Gastrocnemius medialis (tissue), 4 donors: ENCODE measurements at places on chromosomes 4 and X. TPM values are rescaled to one million over a fixed set of nuclear protein-coding genes. Genes with fewer than 3 reads are reported as not detected.

FGD1 gene
- 1.0 TPM for total RNA-seq

SNCA gene
- 1.1 TPM for total RNA-seq

SPANXD gene
- not detected for total RNA-seq

GC gene
- total RNA-seq = 9.8 TPM

- H3K27me3 ChIP-seq = no peaks in the 10 kb centered on the region
- H3K4me1 ChIP-seq = no peaks in the 10 kb centered on the region
- H3K4me3 ChIP-seq = no peak overlapping the region
Measured at GRCh38 chr4:105548483-105548882, 3.9 kb upstream of the ARHGEF38 start.

GRCh38 chrX:69968950-69969349 lies 80.8 kb downstream of the AWAT2 start:
- H3K4me1 ChIP-seq = no peaks in the 10 kb centered on the region
- no peak overlapping the region for H3K4me3 ChIP-seq
- H3K27ac ChIP-seq = no peak overlapping the region
- no peak for DNase-seq

- no peaks in the 10 kb centered on the region for H3K36me3 ChIP-seq
- peak; percentile 8 for DNase-seq
- no peaks in the 10 kb centered on the region for H3K27me3 ChIP-seq
- no peak overlapping the region for H3K27ac ChIP-seq
Measured at GRCh38 chrX:22950269-22951266, 49.2 kb upstream of the DDX53 start.

GRCh38 chr4:153901220-153901619 lies 112.3 kb upstream of the SFRP2 start:
- no peak overlapping the region for H3K27ac ChIP-seq
- no peak for DNase-seq
- no peaks in the 10 kb centered on the region for H3K27me3 ChIP-seq
- H3K36me3 ChIP-seq = no peaks in the 10 kb centered on the region
- no peak overlapping the region for H3K4me3 ChIP-seq

GRCh38 chr4:142404191-142404611 lies 441.9 kb downstream of the INPP4B start:
- no peaks in the 10 kb centered on the region for H3K36me3 ChIP-seq
- H3K27me3 ChIP-seq = no peaks in the 10 kb centered on the region
- peak overlapping the region; percentile 57 for H3K4me3 ChIP-seq
- DNase-seq = peak; percentile 41

DNA sequence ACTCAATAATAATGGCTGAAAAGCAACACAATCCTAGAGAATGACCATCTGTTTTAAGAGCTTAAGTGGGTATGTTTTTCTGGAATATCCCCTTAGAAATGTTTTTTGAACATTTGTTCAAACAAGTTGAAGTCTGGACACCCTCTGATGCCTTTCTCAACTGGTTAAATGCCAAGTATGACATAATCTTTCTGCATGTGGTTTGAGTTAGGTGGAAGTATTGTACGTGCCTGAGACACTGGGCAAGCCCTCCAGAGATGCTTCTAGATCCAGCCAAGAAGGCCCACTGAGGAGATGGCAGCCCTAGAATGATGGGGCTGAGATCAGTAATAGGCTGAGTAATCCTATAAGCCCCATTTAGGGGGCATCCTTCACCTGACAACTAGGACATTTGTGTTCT lies 493.1 kb downstream of the MAGEE1 start:
- no peak overlapping the region for H3K27ac ChIP-seq
- H3K27me3 ChIP-seq = no peaks in the 10 kb centered on the region
- no peaks in the 10 kb centered on the region for H3K4me1 ChIP-seq
- H3K36me3 ChIP-seq = no peaks in the 10 kb centered on the region
- H3K4me3 ChIP-seq = no peak overlapping the region

DNA sequence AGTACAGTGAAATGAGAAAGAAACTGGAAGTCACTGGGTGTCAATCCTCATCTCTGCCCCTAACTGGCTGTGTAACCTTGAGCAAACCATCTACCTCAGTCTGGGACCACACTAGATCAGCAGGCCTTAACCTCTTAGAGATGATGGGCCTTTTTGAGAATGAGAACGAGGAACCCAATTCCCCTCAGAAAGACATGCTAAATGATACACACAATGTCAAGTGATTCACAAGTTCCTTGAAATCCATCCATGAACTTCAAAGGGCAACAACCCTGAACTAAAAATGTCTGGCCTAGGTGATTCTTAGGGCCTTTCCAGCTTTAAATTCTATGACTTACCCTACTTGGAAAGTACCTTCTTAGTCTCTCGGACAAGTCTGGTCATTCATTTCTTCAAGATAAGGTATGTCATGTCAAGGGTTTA lies 47.4 kb downstream of the ACSL4 start:
- H3K36me3 ChIP-seq = no peaks in the 10 kb centered on the region
- no peaks in the 10 kb centered on the region for H3K4me1 ChIP-seq
- DNase-seq = no peak
- no peak overlapping the region for H3K4me3 ChIP-seq

GRCh38 chrX:128106630-128107029 lies 54.4 kb upstream of the ACTRT1 start:
- no peak overlapping the region for H3K4me3 ChIP-seq
- no peaks in the 10 kb centered on the region for H3K4me1 ChIP-seq

DNA sequence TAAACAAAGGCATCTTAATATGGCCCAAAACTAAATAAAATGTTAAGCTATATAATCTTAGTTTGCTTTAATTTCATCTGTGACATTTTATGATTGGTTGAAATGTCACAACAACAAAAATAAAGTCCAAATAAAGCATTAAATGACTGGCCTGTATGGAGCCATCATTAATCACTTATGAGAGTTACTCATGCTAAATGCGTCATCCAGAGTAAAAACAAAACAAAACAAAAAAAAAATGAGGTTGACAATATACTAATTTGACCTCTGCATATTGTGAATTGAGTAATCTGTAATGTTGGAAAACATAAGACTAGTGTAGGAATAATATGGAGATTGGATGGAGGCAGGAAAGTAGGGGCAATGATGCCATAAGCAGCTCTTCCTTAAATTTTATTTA lies 139.7 kb downstream of the MAPK10 start:
- no peak overlapping the region for H3K27ac ChIP-seq
- no peaks in the 10 kb centered on the region for H3K4me1 ChIP-seq
- H3K36me3 ChIP-seq = no peaks in the 10 kb centered on the region
- H3K27me3 ChIP-seq = no peaks in the 10 kb centered on the region
- no peak overlapping the region for H3K4me3 ChIP-seq
- DNase-seq = no peak

GRCh38 chr4:119151161-119151560 lies 15.5 kb downstream of the MYOZ2 start:
- H3K27ac ChIP-seq = peak overlapping the region; percentile 62
- H3K4me3 ChIP-seq = no peak overlapping the region
- no peaks in the 10 kb centered on the region for H3K36me3 ChIP-seq
- H3K27me3 ChIP-seq = no peaks in the 10 kb centered on the region
- DNase-seq = no peak

- no peaks in the 10 kb centered on the region for H3K36me3 ChIP-seq
- no peaks in the 10 kb centered on the region for H3K27me3 ChIP-seq
Measured at GRCh38 chrX:13448941-13449340, 120.5 kb upstream of the EGFL6 start.

- no peak overlapping the region for H3K4me3 ChIP-seq
- no peak overlapping the region for H3K27ac ChIP-seq
- no peaks in the 10 kb centered on the region for H3K27me3 ChIP-seq
- DNase-seq = no peak
Measured at GRCh38 chr4:71029504-71029903, 36.1 kb downstream of the DCK start.

GRCh38 chrX:22634083-22634482 lies 361.4 kb downstream of the CBLL2 start:
- no peaks in the 10 kb centered on the region for H3K27me3 ChIP-seq
- H3K36me3 ChIP-seq = no peaks in the 10 kb centered on the region
- no peak overlapping the region for H3K4me3 ChIP-seq
- no peak for DNase-seq

DNA sequence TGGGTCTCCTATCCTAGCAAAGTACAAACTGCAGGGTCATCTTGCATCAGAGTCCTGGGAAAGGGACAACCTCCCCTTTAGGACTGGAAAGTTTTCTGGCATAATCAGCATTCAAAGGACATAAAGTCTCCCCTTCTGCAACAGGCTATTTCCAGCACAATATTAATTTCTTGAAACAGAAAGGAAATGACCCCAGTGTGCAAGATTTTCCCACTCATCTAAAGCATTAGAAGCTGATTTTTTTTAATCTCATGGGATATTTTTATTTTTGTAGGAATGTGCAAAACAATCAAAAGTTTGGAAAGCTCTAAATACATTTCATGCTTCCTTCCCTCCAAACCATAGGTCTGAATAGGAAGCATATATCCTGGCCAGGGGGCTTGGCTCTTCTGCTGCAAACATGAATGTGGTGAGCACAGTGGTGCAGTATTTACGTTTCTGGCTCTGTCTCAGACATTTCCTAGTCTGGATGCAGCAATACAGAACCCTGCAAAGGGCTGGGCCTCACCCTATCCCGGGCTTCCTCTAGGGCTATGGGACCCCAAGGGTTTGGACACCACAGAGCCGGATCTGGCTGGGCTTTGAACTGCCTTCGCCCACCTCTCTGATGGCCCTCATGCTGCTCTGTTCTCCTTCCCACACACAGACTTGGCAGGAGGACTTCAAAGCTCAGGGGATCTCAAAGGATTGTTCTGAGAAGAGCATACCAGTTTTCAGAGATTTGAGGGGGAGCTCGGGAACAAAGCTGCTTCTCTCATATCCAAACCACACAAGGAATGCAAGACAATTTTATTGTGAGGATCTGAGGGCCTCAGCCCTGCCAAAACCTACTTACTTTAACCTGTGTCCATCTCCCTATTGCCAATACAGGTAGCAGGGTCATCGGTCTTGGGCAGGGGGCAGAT lies 64.9 kb downstream of the POLR2B start:
- H3K27me3 ChIP-seq = no peaks in the 10 kb centered on the region
- H3K36me3 ChIP-seq = no peaks in the 10 kb centered on the region
- no peak overlapping the region for H3K4me3 ChIP-seq
- H3K4me1 ChIP-seq = peaks cover 35% of the 10 kb centered on the region
- no peak for DNase-seq

DNA sequence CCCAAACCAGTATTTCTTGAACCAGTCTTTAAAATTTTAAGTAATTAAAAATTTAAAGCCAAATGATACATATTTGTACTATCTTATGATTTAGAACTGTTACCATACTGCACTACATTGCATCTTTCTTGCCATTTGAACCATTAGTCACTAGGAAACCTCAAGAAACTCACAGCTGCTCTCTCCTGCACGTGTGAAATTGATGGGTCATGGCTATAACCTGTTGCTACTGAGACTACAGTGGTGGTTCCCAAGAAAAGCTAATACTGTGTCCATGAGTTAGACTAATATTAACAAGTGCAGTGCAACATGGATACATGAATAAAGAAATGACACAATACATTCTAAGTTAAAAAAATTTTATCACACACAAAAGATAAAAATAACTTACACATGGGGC lies 88.4 kb downstream of the PDE5A start:
- H3K27ac ChIP-seq = no peak overlapping the region
- no peaks in the 10 kb centered on the region for H3K27me3 ChIP-seq
- peaks cover 3% of the 10 kb centered on the region for H3K4me1 ChIP-seq
- H3K4me3 ChIP-seq = no peak overlapping the region

- H3K4me1 ChIP-seq = no peaks in the 10 kb centered on the region
- H3K27ac ChIP-seq = no peak overlapping the region
- no peak for DNase-seq
- no peaks in the 10 kb centered on the region for H3K36me3 ChIP-seq
Measured at GRCh38 chr4:71713611-71714203, 70.2 kb downstream of the GC start.

- DNase-seq = no peak
- H3K27ac ChIP-seq = peak overlapping the region; percentile 69
- no peaks in the 10 kb centered on the region for H3K36me3 ChIP-seq
- peaks cover 3% of the 10 kb centered on the region for H3K27me3 ChIP-seq
Measured at GRCh38 chrX:39814391-39814790, 283.4 kb downstream of the BCOR start.

DNA sequence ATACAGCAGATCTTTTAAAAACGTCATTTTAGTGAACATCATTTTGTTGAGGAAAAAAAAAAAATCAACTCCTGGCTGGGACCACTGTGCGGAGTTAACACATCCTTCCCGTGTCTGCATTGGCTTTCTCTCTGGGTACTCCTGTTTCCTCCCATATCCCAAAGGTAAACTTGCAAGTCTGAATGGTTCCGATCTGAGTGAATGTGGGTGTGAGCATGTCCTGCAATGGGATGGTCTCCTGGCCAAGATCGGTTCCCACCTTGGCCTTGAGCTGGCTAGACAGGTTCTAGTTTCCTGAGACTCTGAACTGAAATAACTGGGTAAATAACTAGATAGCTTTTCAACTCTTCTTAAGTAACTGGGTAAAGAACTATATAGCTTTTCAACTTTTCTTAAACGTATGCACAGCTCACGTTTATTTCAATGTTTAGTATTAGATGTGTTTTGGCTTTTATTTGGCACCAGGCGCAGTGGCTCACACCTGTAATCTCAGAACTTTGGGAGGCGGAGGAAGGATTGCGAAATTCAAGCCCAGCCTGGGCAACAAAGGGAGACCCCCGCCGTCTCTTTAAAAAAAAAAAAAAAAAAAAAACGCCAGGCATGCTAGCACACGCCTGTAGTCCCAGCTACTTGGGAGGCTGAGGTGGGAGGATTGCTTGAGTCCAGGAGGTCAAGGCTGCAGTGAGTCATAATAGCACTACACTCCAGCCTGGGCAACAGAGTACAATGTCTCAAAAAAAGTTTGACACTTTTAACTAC lies 14.0 kb downstream of the RBMX start:
- no peak for DNase-seq
- H3K4me3 ChIP-seq = no peak overlapping the region
- peaks cover 3% of the 10 kb centered on the region for H3K4me1 ChIP-seq
- no peak overlapping the region for H3K27ac ChIP-seq

- no peak overlapping the region for H3K27ac ChIP-seq
- no peaks in the 10 kb centered on the region for H3K36me3 ChIP-seq
- no peaks in the 10 kb centered on the region for H3K4me1 ChIP-seq
Measured at GRCh38 chrX:19627533-19627932, 112.2 kb upstream of the MAP3K15 start.

- H3K27me3 ChIP-seq = peaks cover 5% of the 10 kb centered on the region
- no peaks in the 10 kb centered on the region for H3K4me1 ChIP-seq
- H3K36me3 ChIP-seq = no peaks in the 10 kb centered on the region
- DNase-seq = no peak
- no peak overlapping the region for H3K27ac ChIP-seq
Measured at GRCh38 chrX:19758539-19758938, 128.9 kb downstream of the SH3KBP1 start.

GRCh38 chrX:106862972-106863688 lies 40.0 kb downstream of the RIPPLY1 start:
- no peak overlapping the region for H3K27ac ChIP-seq
- no peaks in the 10 kb centered on the region for H3K36me3 ChIP-seq
- H3K4me1 ChIP-seq = no peaks in the 10 kb centered on the region
- H3K27me3 ChIP-seq = peaks cover 9% of the 10 kb centered on the region

GRCh38 chr4:168028568-168028967 lies 63.8 kb upstream of the ANXA10 start:
- no peaks in the 10 kb centered on the region for H3K36me3 ChIP-seq
- H3K27ac ChIP-seq = no peak overlapping the region
- H3K27me3 ChIP-seq = no peaks in the 10 kb centered on the region
